Epithelial cell of alveolus of lung (primary cell): ENCODE measurements at places on chromosomes 5 and 9. TPM values are rescaled to one million over a fixed set of nuclear protein-coding genes. Genes with fewer than 3 reads are reported as not detected.

Gene SLC22A4
- total RNA-seq = 0.08 and 3.4 TPM in 2 replicates

Gene TMC1
- not detected in 2 replicates for total RNA-seq

Gene CLIC3
- total RNA-seq = 3.1 and 6.2 TPM in 2 replicates

Gene IL5
- not detected in 2 replicates for total RNA-seq

Gene PCDHGA4
- 0.78 and 6.0 TPM in 2 replicates for total RNA-seq

Gene WNT8A
- not detected in 2 replicates for total RNA-seq

Gene TEX48
- total RNA-seq = not detected in 2 replicates

Gene GFPT2
- total RNA-seq = 25.4 and 126 TPM in 2 replicates

Gene GPBP1
- total RNA-seq = 34.8 and 56.5 TPM in 2 replicates

Gene PTGES
- 47.7 and 56.1 TPM in 2 replicates for total RNA-seq

Gene OLFML2A
- 15.8 and 89.3 TPM in 2 replicates for total RNA-seq

Gene CMBL
- total RNA-seq = 6.9 and 19.3 TPM in 2 replicates

Gene PCDHGB6
- total RNA-seq = 1.2 and 5.7 TPM in 2 replicates

Gene IL3
- total RNA-seq = not detected in 2 replicates

Gene CD14
- total RNA-seq = 0.26 and 1.8 TPM in 2 replicates

Gene ZBED3
- 0.65 and 1.7 TPM in 2 replicates for total RNA-seq

Gene ADAMTS2
- 29.2 and 83.8 TPM in 2 replicates for total RNA-seq

Gene GOLGA2
- total RNA-seq = 77.1 and 120 TPM in 2 replicates

Gene ISCA1
- 24.7 and 32.9 TPM in 2 replicates for total RNA-seq
